Left colon (tissue), 2 donors: ENCODE measurements at places on chromosomes 6 and 20. TPM values are rescaled to one million over a fixed set of nuclear protein-coding genes. Genes with fewer than 3 reads are reported as not detected.
A peak's percentile ranks its signal among the peaks of the same experiment; 100 is the strongest.

GRCh38 chr6:109795994-109796555 is 105.0 kb downstream of the FIG4 start:
- DNase-seq = no peak

DNA sequence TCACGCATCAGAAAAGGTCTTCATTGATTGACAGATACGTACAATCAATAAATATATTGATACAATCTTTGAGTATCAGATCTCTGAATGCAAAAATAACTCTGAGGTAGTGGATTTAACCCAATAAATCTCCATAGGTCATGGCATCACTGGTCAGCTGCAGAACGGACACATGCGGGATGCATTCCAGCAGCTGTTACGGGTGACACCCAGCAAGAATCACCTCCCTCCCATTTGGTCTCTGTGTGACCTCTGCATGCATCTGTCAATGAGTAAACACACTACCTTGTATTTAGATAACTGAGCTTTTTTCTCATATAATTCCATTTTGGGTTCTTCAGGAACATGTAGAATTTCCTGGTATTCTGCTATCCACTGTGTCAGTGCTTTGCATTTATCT is 285.4 kb downstream of the SYNE1 start:
- DNase-seq = no peak

- no peak for DNase-seq
Observed at GRCh38 chr20:45350217-45350616, 2.0 kb upstream of the SDC4 start.

DNA sequence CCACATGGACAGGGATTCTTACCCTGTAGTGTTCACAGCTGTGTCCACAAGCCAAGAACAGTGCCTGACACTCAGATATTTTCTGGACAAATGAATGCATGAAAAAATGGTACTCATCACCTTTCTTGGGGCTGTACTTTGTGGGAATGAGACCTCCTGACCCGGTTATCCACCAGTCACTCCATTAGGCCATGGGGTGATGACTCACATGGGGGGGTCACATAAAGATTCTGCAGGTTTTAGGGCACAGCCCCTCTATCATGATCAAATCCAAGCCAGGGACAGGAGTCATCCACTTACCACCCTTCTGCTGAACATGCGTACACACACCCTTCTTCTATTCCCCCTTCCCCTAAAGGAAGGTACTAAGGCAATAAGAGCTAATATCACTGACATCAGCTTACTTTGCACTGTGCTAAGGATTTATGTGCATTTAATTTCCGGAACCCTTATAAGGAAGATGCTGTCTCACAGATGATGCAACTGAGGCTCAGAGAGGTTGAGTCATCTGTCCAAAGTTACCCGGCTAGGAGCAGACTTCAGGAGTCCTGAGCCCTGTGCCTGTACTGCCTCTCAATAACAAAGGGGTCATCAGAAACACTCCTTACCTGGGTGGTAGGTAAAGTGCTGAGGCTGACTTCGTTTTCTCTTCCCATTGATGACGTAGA is 107.8 kb downstream of the NFATC2 start:
- no peak for DNase-seq

DNA sequence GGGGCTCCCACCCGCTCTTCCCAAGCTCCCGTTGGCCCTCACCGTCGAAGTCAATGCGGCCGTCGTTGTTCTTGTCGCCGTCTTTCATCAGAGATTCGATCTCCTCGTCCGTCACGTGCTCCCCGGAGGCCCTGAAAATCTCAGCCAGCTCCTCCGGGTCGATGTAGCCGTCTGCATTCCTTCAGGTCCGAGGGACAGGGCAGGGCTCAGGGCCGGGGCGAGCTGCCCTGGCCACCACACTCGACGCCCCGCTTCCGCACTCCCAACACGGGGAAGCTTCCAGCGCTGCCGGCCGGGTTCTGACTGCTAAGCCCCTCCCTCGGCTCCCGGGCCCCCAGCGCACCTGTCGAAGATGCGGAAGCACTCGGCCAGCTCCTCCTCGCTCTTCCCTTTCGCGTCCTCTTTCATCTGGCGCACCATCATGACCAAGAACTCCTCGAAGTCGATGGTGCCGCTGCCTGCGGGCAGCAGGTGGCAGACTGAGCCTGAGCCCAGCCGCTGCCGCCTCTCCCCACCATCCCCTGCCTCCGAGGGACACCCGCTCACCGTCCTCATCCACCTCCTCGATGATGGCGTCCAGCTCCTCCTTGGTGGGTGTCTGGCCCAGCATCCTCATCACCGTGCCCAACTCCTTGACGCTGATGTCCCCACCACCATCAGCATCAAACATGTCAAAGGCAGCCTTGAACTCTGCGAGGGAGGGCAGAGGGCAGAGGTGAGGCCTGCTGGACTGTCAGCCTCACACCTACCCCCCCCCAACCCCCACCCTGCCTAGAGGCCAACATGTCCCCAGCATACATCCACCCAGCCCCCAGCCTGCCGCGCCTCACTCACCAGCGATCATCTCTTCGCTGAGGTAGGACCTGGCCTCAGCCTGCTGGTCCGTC is 2.9 kb downstream of the TNNC2 start:
- peak; percentile 74 for DNase-seq

GRCh38 chr20:58869662-58870227 is 17.2 kb downstream of the GNAS start:
- DNase-seq = no peak

- peak; percentile 19 for DNase-seq
Observed at GRCh38 chr6:118810420-118811027, 83.4 kb upstream of the ASF1A start.

Gene IP6K3
- total RNA-seq = 2.4 TPM

Gene RNF114
- 84.1 TPM for total RNA-seq
